Fibroblast of mammary gland (primary cell): ENCODE measurements at places on chromosomes 1 and 21.

DNA sequence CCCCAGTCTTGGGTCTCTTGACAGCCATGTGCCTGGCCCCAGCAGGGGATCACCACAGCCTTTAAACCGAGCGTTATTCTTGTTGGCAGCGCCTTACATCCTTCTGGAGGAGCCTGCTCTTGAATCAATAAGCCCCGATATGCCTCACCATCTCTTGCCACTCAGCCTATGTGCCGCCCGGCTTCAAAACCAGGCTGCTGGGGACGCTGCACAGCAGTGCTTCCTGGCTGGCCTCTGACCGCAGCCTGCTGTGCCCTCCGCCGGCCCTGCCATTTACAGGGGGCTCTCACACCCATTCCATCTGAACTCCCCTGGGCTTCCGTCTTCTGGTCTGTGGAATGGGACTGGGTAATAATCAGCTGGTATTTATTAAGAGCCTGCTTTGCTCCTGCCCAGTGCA is 3.0 kb upstream of the PEX10 start:
- no peak for DNase-seq

DNA sequence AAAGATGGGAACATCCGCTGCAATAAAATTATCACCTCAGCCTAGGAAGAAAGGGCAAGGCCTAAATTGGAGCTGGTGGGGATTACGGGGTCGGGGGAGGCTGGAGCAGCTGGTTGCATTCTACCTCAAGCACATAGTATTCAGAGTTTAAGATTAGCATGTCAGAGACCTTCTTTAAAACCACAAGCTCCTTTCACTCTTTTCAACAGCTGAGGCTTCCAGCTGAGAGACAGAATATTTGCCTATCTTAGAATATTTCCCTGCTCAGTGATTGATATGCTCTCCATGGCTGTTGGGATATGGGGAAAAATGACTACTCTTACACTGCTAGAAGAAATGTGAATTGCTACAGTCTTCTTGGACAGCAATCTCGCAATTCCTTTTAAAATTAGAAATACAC is 248.6 kb downstream of the TBX15 start:
- DNase-seq: no peak

- DNase-seq: peak; percentile 50
Observed at GRCh38 chr1:56437959-56438358, 141.4 kb downstream of the PLPP3 start.

- DNase-seq: no peak
Observed at GRCh38 chr1:88101041-88101440, 583.0 kb upstream of the PKN2 start.

DNA sequence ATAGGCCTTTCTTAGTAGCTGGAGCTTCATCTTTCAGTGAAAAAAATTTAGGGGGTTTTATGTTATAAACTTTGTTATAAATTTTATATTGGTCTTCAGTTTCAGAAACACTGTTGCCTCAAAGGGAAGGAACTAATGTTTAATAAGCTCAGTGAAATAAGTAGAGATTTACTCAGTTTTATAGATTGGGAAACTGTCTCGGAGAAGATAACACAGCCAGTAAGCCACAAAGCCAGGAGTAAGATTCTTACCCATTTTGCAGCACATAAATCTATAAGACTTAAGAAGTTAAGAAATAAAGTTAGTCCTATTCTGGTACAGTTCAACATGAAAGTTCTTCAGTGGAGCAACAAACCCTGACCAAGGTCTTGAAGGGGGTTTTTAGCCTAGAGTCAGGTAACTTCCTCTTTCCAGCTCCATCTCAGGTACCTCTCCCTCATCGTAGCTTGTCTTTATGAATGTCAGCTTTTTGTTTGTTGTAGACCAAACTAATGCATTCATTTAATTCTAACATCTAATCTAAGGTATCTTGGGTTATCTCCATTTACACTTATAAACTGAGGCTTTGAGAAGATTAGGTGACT is 3.3 kb downstream of the KPNA6 start:
- no peak for DNase-seq

DNA sequence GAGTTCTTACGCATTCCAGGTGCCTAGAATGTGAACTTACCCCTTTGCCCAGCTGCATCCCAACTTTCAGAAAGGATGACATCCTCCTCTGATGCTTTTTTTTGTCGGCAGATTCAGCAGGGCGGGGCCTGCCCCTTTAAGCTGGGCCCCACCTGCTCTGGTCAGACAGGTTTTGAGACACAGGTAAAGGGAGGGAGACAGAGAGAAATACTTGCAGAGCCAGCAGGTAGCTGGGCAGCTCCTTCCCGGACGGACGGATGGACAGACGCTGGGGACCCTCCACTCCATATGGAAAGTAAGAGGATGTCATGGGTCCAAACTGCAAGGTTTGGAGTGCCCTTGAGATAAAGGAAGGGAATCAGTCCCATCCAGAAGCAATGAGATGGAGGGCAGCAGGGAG is at the start of gene TMEM79:
TMEM79 (plus strand) TSS at position 214 of the 400 bp plus-strand sequence. CDS start 902 bp downstream, outside the sequence.
- no peak for DNase-seq

GRCh38 chr1:173506437-173506836 is 29.3 kb downstream of the PRDX6 start:
- no peak for DNase-seq

- DNase-seq: no peak
Observed at GRCh38 chr1:151720554-151720953, 768 bp upstream of the RIIAD1 start.

- DNase-seq: no peak
Observed at GRCh38 chr21:33339135-33339534, 14.4 kb downstream of the IFNAR1 start.

DNA sequence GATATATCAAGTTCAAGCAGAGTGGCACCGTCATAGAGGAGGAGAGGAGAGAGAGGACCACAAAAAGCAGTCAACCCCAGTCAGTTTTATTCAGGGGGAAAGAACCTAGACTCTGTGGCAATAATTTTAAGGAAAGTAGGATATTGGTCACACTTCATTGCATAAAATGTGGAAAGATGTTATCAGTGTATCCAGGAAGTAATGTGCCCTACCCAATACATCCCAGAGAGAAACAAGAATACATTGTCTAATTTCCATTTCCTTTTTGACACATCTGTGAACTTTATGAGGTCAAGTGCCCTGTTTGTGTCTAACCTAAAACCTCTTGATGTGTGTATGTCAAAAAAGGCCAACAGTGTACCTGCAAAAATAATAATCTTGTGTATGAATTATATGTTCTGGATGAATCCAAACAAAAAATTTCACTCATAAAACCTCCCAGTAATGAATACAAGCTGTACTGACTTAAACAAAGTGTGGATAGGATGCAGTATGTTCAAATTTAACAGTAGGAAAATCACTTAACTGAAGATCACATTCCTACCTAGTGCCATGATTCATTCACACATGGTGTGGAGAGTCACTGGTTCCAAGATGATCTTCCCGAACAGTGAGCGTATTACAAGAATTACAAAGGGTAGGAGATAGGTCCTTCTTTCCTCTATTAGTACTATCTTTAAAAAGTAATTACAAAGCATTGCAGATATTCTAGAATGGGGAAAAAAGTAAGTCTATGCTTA is 712.1 kb upstream of the CXADR start:
- DNase-seq: peak; percentile 25

DNA sequence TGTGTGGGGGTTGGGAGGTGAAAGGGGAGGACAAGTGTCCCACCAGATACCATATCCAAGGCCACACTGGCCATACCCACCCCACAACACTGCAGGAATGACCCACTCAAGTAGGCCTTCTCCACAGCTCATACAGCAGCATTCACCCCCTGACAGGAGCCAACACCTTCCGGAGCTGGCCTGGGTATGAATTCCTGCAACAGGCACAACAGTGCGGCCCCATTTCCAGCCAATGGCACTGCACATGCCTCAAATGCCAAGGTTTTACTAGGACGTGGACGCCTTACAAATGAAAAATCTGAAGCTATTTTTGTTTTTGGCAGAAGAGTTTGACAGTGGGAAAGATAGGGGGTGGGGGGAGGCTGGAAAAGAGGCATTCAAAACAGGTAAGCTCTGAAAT is 2.0 kb downstream of the KCND3 start:
- no peak for DNase-seq

GRCh38 chr1:156895455-156895812 is 1.9 kb downstream of the PEAR1 start:
- DNase-seq: no peak

GRCh38 chr21:40667967-40668366 is 179.0 kb downstream of the DSCAM start:
- no peak for DNase-seq

DNA sequence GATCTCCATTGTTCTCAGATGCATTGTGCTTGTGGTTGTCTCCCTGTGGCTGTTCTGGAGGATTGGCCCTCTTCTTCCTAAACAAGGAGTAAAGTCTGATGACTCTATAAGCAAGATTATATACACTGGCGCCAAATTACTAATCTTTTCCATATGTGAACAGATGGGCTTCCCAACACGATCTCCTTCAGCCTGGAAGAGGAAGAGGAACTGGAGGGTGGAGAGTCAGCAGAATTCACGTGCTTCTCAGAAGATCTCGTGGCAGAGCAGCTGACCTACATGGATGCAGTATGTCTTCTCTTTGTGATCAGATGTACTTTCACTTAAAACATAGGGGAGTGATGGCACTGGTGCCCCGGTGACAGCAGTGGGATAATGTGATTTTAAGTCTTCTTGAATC is 78.7 kb downstream of the RGL1 start:
- DNase-seq: no peak

GRCh38 chr1:203682473-203683383 is 56.1 kb downstream of the ATP2B4 start:
- DNase-seq: no peak

DNA sequence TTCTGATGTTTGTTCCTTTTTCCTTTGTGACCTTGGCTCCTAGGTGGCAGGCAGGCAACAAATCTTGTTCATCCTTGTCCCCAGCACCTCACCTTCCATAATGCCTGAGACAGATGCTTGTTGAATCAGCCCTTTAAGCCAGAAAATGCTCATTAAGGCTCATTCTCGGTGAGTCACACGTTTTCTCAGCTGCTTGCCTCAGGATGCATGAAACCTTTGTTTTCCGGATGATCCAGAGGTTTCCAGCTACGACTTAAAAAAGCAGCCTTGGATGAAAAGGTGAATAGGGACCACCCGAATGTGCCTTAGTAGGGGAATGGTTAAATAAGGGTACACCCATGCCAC is 4.6 kb upstream of the ATP13A2 start:
- peak; percentile 65 for DNase-seq

DNA sequence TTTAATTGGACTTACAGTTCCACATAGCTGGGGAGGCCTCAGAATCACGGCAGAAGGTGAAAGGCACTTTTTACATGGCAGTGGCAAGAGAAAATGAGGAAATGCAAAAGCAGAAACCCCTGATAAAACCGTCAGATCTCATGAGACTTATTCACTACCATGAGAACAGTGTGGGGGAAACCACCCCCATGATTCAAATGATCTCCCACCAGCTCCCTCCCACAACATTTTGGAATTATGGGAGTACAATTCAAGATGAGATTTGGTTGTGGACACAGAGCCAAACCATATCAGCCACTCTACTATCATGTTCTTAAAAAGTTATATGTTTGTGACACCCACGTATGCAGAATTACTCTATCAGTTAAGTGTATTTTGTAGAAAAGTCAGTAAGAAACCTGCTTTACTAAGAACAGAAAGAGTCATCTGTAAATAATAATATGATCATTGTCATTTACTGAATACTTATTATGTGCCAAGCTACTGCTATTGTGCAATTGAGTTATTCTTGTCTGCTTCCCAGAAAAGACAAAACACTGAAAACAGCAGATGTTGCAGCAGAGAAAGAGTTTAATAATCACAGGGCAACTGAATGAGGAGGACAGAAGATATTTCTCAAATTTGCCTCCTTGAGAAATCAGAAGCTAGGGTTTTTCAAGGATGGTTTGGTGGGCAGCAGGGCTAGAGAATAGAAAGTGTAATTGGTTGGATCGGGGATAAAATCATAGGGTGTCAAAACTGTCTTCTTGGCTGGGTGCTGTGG is 207.7 kb upstream of the FGGY start:
- peak; percentile 54 for DNase-seq

- DNase-seq: no peak
Observed at GRCh38 chr1:110525249-110525595, 6.2 kb upstream of the KCNA10 start.

DNA sequence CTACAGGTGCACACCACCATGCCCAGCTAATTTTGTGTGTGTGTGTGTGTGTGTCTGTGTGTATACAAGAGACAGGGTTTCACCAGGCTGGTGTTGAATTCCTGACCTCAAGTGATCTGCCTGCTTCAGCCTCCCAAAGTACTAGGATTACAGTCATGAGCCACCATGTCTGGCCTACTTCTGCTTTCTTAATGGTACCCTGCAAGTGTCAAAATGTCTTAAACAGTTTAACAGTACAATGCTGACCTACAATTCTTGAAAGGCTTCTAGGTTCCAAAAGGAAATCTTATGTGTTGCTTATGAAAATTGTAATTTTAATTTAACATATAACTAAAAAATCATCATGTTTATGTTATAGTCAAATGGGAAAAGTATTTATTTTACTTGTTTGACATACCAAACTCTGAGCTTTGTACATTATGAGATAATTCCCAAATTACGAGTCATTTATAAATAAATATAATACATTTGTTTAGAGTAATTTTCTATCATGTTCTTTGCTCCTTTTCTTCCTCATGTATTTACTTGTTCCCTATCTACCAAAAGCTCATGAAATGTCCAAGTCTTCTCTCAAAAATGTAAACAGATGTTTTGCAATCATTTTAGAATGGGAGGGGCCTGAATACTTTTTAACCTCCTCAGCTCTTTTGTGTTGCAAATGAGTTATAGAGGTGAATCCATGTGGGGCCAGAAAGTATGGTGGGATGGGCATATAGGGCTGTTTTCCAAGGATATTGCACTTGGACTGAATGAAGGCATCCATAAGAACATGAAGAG is 8.4 kb upstream of the VCAM1 start:
- DNase-seq: peak; percentile 54

DNA sequence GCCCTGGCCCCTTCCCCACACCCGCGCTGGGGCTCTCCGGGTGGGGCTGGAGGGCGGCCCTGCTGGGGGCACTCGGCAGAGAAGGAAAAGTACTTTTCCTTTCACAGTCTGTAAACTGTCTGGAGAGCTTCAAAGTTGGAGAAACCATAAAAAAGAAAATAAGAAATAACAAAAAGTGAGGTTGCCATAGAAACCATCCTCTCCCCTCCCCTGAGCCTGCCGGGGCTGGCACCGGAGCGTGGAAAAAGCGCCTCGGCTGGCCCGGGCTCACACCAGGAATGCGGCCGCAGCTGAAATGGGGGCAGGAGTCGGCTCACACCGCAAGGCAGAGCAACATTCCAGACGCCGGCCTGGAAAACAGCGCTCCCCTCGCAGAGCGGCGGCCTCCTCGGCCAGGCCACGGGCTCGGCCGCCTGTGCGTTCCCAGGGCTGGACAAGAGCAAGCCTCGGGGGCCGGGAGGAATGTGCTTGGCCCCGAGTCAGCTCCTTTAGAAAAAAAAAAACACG is 69.2 kb downstream of the MORN1 start:
- peak; percentile 65 for DNase-seq

- no peak for DNase-seq
Observed at GRCh38 chr1:150535511-150536287, 13.5 kb upstream of the ADAMTSL4 start.

GRCh38 chr21:32494934-32495709 is 82.6 kb downstream of the EVA1C start:
- DNase-seq: peak; percentile 81
